AG20443 (cell line): ENCODE measurements at places on chromosomes 1 and 21.

GRCh38 chr1:55662875-55663274 lies 447.7 kb upstream of the USP24 start:
- DNase-seq = no peak

- DNase-seq = no peak
Measured at GRCh38 chr1:229941160-229941559, 125.9 kb upstream of the GALNT2 start.

DNA sequence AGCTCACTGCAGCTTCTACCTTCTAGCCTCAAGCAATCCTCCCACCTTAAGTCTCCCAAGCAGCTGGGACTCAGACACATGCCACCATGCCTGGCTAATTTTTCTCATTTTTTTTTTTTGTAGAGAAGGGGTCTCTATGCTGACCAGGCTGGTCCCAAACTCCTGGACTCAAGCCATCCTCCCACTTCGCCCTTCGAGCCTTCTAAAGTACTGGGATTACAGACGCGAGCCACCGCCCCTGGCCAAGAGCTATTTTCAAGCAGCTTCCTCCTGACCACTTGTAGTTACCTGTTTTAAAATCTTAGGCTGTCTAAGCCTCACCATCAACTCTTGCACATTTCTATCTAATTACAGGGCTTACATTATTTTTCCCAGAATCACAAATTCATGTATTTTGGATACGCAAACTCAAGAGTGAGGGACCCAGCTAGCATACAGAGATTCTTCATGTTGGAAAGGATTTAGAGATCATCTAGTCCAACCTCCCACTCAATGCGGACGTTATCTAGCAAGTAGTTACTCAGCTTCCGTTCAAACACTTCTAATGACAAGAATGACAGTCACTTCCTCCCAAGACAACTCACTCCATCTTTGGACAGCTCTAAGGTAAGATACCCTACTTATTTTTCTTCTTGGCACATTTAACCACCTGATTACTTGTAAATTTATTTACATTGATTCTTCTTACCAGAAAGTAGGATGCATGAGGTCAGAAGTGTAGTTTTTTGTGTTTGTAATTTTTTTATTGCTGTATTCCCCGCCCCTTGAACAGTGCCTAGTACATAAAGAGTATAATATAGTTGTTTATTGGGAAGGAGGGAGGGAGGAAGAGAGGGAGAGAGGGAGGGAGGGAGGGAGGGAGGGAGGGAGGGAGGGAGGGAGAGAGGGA lies 65.4 kb downstream of the LUZP1 start:
- no peak for DNase-seq

GRCh38 chr1:67814121-67814772 lies 19.0 kb downstream of the GNG12 start:
- peak; percentile 38 for DNase-seq

GRCh38 chr1:21816602-21817302 lies 4.7 kb downstream of the LDLRAD2 start:
- peak; percentile 72 for DNase-seq

GRCh38 chr1:94105957-94106529 lies 14.9 kb downstream of the ABCA4 start:
- no peak for DNase-seq

DNA sequence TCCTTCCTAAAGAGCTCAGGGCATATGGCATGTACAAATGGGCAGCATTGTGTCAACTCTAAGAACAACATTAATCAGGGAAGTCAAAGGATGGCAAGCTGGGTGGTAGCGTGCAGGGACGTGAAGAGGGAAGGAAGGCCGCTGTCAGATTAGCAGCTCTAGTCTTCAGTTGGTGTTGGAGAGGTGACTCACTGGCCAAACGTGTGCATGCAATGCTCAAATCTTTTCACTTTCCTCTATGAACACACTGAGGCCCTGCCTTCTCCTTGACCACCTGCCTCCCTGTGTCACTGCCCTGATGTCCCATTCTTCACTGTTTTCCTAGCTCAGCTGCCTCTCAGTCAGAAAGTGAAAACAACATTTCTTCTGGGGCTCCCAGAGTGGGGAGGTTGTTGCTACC lies 5.9 kb upstream of the PIGR start:
- DNase-seq = no peak

GRCh38 chr1:46453449-46453848 lies 36.2 kb upstream of the DMBX1 start:
- DNase-seq = no peak

DNA sequence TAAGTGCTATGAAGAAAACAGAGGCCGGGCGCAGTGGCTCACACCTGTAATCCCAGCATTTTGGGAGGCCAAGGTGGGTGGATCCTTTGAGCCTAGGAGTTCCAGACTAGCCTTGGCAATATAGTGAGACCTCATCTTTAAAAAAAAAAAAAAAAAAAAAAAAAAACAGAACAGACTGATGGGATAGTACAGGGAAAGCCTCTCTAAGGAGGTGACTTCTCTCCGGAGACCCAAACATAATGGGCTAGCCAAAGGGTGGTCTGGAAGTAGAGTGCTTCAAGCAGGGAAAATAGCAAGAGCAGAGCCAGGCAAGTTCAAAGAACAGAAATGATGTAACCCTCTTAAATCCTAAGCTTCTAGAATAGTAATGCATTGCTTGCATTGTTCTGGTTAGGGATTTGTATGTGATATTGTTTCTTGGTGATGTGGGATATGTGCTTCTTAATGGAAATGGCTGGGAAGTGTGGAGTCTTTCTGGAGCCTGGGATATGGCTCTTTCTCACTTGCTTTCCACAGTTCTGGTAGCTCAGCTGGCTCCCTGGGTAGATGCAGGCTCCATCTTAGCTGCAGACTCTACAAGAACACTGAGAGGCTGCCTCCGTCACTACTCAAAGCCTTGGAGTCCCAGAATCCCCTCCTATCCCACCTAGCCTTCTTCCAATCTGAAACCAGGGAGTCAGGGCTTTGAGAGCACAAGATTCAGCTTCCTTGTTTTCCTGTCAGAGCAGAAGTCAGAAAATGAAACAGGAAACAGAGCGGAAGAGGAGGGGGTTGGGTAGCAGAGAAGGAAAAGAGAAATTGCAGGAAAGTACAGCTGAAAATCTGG lies 1.9 kb upstream of the PIGV start:
- peak; percentile 27 for DNase-seq

GRCh38 chr1:171833091-171833825 lies 8.0 kb upstream of the DNM3 start:
- peak; percentile 35 for DNase-seq

- no peak for DNase-seq
Measured at GRCh38 chr1:75172556-75172955, 38.4 kb downstream of the LHX8 start.

- DNase-seq = no peak
Measured at GRCh38 chr21:9763306-9763705, 758.1 kb upstream of the TPTE start.

GRCh38 chr1:12669529-12670068 lies 25.7 kb downstream of the AADACL4 start:
- DNase-seq = no peak

GRCh38 chr1:167617153-167618147 lies 12.6 kb upstream of the RCSD1 start:
- DNase-seq = peak; percentile 35

DNA sequence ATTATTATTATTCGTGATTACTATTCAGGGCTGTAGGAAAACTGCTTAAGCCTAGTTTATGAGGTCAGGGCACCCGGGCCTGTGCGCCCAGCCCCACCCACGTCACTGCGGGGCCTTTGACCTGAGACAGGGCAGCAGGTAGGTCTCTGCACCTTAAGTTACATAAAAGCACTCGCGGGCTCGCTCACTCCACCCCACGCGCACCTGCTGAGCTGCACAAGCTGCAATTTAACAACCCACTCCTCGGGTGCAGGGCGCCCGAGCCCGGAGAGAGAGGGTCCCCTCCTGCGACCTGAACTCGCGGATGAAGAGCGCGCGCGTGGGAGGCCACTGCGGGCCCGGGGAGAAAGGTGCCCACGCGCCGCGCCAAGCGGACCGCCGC lies 477 bp downstream of the ICMT start:
- DNase-seq = no peak

GRCh38 chr1:44526295-44527073 lies 121.4 kb downstream of the RNF220 start:
- no peak for DNase-seq

GRCh38 chr1:97136996-97137395 lies 415.4 kb downstream of the PTBP2 start:
- no peak for DNase-seq

DNA sequence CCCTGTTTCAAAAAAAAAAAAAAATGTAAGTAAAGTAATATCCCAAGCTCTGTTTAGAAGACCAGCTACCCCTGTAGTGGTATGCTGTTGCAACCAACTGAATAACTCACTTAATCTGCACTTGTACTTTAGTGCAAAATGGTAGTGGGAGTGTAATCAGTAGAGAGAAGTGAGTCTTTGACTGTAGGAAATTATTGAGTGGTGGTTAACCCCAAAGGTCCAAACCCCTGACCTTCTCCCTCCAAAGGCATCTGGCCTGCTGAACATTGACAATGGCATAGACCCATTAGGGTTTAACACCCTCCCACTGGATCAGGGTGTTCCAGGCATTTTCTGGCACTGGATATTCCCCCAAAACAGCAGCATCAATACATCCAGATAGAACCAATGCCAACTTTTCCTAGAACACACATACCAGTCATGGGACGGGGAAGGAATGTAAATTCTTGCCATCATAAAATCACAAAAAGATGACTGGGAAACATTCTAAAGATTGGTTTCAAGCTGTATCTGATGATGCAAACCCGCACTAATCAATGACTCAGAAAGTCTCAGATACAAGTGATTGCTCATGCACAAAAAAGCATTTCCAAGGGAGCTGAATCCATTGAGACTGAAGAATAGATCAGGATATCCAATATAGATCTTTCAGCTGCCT lies 110.3 kb downstream of the MRPL39 start:
- peak; percentile 15 for DNase-seq

DNA sequence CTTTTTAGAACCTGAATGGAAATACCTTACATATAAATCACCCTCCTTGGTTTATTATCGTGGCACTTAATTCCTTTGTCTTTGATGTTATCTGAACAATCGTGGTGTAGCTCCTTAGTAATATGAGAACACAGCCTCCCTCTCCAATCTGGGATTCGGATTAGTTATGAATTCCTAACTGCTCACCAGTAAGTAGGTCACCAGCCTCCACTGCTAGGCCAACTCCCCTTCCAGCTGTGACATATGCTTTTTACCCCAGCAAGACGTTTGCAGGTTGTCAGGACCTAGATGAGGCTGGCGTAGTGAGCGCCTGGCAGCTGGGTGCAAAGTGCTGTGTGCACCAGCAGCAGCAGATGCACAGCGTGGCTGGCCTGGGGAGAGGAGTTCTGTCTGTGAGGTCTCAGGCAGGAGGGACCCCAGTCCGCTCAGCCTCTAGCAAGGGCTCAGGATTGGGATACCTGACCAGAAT lies 38.2 kb downstream of the NTPCR start:
- peak; percentile 69 for DNase-seq

- DNase-seq = no peak
Measured at GRCh38 chr1:200253774-200254495, 155.9 kb downstream of the ZNF281 start.

DNA sequence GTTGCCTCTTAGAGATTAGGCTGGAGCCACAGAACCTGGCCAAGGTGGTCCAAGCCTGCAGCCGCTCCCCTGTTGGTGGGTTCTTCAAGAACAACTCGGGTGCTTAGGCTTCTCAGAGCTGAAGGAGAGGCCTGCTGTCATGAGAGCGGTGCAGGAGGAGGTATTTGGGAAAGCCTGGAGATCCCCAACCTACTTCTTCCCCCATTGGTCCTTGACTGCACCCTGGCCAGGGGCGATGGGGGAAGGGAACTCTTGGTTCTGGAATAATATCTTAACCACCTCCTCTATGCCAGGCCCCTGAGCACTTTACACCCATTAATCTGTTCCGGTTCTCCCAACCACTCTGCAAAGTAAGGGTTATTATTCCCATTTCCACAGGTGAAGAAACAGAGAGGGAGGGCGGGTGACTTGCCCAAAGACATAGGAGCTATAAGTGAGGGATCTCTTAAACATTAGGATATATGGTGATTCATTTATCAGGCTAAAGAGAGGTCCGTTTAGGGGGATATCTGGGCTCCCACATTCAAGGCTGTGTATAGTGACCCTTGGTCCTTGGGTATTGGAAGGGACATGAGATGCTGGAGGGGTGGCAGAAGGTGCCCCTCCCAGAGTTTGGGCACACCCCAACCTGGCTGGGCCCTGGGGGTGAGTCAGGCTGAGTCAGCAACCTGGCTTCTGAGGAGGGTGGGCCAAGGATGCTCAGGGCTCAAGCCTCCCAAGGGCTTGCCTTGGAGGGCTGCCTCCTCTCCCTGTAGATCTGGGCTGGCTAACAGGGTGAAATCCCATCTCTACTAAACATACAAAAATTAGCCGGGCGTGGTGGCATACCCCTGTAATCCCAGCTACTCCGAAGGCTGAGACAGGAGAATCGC lies 5.2 kb downstream of the TRNP1 start:
- DNase-seq = no peak
